ENCODE measurements at places on chromosomes 1 and 21.

GRCh38 chr1:15678578-15678977 lies 5.5 kb upstream of the PLEKHM2 start:
- peak; percentile 45 for DNase-seq

GRCh38 chr21:28779914-28780313 lies 212.8 kb downstream of the LTN1 start:
- no peak for DNase-seq

DNA sequence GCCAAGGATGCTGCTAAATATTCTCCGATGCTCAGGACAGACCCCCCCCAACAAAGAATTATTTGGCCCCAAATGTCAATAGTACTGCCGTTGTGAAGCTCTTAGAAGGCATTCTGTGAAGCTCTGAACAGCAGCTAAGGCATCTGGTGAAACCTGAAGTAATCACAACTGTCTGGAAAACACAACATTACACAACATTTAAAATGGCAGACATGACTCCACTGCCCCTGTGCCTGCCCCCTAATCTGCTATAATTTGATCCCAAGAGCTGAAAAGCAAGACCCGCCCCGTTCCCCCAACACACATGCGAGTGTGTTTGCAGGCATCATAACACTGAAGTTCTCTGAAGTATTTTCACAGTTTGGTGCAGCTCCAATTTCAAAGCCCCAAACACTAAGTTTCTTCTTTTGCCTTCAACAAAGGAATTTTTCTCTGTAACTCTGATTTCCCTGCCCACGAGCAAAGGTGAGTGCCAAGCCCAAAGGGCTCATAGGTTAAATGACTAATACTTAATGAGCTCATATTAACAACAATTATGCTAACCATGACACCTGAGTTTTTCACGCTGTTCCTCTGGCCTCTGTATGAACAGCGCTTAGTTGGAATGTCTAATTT lies 129.2 kb downstream of the CLIC6 start:
- no peak for DNase-seq

GRCh38 chr1:17423781-17424245 lies 15.7 kb downstream of the RCC2 start:
- no peak for DNase-seq

GRCh38 chr21:42140196-42140934 lies 69.2 kb downstream of the UMODL1 start:
- no peak for DNase-seq

DNA sequence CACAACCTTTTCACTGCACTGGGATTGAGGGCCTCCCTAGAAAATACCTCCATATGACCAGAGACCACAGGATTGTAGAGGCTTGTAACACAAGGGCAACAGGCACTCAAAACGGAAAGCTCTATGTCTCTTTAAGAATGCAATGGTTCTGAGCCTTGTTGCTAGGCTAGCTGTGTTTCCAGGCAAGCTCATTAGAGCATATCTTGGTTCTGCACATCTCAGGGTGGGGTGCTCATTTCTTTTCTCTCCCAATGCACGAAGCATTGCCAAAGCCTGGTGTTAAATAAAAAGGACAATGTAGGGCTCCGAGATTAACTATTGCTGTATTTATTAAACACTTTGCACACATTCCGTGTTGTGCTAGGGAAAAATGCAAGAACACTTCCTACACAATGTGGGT lies 315.9 kb downstream of the PRDM2 start:
- no peak for DNase-seq

GRCh38 chr1:235980976-235981375 lies 83.9 kb downstream of the NID1 start:
- DNase-seq, result peak; percentile 50

DNA sequence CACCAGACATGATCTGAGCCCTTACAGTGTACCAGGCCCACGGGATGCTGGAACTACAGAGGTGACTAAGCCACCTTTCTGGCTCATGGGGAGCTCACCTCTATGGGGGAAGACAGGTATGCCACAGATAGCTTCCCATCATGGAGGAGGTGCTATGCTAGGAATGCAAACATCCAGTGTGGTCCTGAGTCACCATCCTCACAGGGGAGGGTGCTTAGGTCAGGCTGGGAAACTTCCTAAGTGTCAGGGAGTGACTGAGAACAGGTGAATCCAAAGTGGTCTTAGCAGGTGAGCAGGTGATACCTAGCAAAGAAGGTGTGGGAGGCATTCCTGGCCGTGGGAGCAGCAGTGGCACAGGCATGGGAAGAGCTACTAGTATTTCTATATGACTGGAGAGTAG lies 8.6 kb upstream of the RASSF5 start:
- DNase-seq, result no peak

- DNase-seq, result no peak
Measured at GRCh38 chr1:186476264-186477040, 15.5 kb upstream of the PDC start.

- peak; percentile 1 for DNase-seq
Measured at GRCh38 chr1:42586016-42586415, 72.2 kb upstream of the PPIH start.

- no peak for DNase-seq
Measured at GRCh38 chr1:178330153-178330552, 166.6 kb downstream of the CLEC20A start.

- DNase-seq, result peak; percentile 95
Measured at GRCh38 chr1:25608488-25609178, 8.0 kb upstream of the MAN1C1 start.

DNA sequence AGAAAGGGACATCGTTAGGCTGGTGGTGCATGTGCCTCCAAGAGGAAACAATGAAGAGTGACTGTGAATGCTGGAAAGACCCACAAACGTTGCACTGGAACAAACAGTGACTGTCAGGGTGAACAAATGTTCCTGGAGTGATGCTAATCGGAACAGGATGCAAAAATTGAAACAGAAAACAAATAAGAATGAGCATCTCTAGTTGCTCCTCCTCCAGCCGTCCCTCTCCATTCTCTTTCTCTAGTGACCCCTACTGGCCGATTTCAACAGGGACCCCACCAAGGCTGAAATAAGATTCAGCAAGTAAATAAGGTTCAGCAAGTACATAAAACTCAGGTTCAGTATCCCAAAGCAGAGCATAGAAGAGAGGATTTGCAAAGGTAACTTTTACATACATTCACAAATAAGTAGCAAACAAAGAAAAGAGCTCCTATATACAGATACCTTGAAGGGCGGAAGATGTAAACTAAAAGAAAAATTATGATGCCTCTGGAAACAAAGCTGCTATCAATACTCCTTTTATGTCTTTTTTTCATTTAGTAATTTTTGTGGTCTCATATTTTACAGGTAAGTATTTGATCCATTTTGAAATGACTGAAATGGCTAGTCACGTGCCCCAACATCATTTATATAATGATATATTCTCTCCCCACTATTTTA lies 836.1 kb upstream of the ADAMTS5 start:
- peak; percentile 51 for DNase-seq

GRCh38 chr1:16172964-16173446 lies 17.1 kb upstream of the EPHA2 start:
- peak; percentile 74 for DNase-seq

- DNase-seq, result no peak
Measured at GRCh38 chr21:17513214-17514123, 626 bp downstream of the CXADR start.

DNA sequence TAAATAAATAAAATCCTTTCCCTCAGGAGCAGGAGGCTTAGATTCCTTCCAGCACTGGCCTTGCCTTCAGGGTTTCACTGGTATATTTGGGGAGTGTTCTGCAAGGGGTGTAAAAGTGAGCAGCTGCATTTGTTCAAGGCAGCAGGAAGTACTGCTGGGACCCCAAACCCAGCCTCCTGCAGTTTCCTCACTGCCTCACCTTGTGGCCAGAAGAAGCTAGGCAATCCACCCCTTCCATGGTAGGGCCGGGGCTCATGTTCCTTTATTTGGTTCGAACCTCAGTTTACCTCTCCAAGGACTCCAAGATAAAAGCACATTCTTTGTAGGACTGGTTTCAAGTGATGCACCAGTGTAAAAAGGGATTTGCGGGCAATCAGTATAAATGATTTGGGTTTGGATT lies 21.0 kb upstream of the CFAP126 start:
- no peak for DNase-seq

DNA sequence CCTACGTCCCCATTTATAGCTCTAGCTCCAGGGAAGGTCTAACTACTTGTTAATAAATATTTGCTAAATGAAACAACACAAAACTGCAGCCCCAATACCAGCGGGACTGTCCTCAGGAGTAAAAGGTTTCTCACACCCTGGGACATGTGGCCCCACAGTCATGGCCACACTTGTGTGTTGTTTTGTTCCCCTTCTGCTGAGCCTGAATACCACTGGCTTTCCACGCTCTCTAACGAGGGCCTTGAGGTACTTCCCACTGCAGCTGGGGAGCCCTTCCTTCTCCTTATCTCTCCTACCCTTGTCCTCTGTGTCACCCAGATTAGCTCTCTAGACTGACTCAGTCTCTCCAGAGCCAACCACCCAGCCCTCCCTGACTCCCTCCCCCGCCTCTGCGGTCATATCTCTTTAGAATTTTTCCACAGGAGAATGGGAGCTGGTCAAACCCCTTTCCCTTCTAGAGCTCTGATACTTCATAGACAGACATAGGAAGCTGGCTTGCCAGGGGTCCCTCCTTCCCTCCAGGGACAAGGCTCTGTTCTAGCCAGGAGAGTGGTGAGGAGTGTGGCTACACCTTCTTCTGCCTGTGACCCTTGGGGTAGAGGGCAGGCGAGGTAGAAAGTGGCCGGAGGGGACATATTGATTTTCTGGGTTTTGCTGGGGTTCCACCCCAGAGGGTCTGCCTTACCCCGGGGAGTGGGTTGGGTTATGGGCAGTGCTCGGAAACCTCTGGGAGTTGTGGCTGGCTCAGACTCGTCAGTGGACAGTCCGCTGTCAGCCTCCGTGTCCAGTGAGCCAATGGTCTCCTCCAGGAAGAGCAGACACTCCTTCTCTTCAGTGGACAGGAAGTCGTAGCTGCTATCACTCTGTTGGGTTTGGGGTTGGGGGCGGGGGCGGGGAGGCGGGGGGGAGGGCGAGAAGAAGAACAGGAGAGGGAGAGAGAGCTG lies 8.1 kb downstream of the C1orf116 start:
- peak; percentile 82 for DNase-seq

DNA sequence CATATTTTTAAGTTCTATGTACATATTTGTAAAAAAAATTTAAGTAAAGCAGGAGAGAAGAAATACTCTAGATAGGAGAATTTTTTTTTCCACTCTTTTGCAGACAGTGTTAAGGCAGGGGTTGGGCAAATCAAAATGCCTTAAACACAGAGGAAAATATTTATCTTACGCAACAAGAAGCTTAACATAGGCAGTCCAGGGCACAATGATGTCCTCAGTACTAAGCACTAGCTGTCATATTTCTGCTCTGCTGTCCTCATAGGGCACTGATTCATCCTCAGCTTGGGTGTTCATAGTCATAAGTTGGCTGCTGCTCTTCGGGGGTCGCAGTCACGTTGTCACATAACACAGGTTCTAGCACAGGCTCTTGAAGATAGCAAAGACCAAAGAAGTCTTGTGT lies 247.4 kb downstream of the PTBP2 start:
- no peak for DNase-seq

GRCh38 chr1:45658171-45658570 lies 28.2 kb downstream of the GPBP1L1 start:
- DNase-seq, result no peak

DNA sequence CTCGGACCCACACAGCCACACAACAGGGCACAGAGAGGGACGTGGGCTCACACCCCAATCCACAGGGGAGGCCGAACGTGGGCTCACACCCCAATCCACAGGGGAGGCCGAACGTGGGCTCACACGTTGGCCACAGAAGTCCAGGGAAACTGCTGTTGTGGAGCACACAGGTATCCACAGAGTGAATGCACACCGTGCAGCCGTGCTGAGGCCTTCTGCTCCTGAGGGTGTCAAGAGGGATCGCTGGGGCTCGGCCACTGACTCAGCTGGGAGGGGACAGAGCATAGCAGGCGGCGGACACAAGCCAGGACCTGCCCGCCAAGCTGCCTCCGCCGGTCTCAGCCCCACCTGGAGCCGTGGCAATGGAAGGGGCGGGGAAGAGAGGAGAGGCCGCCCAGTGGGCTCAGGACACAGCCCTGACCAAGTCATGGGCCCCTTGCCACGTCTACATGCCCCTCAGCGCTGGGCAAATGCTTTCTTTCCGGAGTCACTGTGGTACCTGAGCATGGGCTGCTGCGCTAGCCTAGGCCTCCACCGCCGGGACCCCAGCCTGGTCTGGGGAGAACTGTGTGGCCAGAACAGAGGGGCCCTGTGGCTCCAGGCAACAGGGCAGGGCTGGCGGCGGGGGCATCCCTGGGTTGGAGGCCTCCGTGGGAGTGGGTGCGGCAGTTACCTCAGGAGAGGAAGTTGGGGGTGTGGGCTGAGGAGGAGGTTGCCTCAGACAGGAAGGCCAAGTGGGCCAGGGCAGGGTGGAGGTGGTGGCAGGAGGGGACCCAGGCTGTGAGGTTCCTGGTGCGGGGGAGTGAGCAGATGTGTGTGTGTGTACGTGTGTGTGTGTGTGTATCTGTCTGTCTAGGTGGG lies 1.2 kb downstream of the SYTL1 start:
- DNase-seq, result peak; percentile 36

DNA sequence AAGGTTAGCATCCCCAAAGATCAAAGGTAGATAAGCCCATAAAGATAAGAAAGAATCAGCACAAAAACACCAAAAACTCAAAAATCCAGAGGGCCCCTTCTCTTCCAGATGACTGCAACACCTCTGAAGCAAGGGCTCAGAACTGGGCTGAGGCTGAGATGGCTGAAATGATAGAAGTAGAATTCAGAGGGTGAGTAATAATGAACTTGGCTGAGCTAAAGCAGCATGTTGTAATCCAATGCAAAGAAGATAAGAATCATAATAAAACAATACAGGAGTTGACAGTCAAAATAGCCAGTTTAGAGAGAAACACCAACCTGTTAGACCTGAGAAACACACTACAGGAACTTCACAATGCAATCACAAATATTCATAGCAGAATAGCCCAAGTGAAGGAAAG lies 406.9 kb upstream of the CXADR start:
- no peak for DNase-seq

DNA sequence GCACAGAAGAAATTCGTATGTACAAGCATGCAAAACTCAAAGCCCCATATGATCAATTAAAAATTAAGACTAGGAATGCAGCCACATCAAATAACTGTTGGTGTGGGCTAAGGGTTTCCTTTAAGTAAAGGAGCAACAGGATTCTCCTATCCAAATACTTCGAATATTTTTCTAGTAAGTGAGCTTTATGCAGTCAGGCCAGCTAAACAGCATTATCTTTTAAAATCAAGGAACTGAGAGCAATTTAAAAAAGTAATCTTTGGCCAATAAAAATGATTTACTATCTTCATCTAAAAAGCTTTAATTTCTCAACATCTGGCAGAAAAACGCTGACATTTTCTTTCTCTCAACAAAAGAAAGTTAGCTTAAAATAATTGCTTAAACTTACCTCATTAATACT lies 19.8 kb downstream of the CNN3 start:
- no peak for DNase-seq

- no peak for DNase-seq
Measured at GRCh38 chr1:162168261-162168660, 98.8 kb downstream of the NOS1AP start.
